Sigmoid colon (tissue), 7 donors: ENCODE measurements at places on chromosomes 11 and 22. TPM values are rescaled to one million over a fixed set of nuclear protein-coding genes. Genes with fewer than 3 reads are reported as not detected.

The OR51B5 gene
- total RNA-seq = not detected

The FLRT1 gene
- total RNA-seq = 0.99 TPM

The KCNK7 gene
- not detected for total RNA-seq

The TMEM191B gene
- total RNA-seq = 0.55 TPM

DNA sequence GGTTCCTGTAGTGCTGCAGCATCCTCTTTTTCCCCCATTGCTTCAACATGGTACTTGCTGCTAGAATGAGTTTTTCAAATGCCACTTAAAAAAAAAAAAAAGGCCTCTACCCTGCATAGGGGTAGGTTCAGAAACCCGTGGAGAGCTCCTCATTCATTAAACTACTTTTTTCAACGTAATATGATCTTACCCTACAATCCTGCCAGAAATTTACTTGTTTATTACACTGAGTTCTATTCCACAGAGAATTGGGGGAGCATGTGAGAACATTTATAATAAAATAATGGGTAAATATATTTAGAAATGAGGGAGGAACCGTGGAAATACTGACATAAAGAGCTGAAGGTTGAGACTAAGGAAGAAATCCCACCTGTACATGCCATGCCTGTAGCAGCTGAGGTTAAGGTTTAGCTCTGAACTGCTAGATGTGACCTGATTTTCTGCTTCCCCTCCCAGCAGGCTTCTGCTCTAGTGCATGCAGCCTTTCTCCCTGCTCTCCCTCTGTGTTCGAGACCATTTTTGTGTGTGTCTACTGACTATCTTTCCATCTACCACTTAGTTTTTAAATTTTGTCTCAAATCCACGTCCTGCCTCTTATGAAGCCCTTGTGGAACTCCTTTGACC lies 225.7 kb downstream of the DDX10 start:
- no peak for DNase-seq
- H3K27ac ChIP-seq = no peak overlapping the region
- no peak overlapping the region for H3K4me3 ChIP-seq
- H3K4me1 ChIP-seq = no peaks in the 10 kb centered on the region
- no peaks in the 10 kb centered on the region for H3K36me3 ChIP-seq

GRCh38 chr11:79076526-79077115 lies 364.2 kb downstream of the TENM4 start:
- peaks cover 28% of the 10 kb centered on the region for H3K4me1 ChIP-seq
- H3K27me3 ChIP-seq = no peaks in the 10 kb centered on the region
- no peak overlapping the region for H3K4me3 ChIP-seq
- no peaks in the 10 kb centered on the region for H3K36me3 ChIP-seq
- no peak for DNase-seq

GRCh38 chr11:46307369-46307768 lies 29.9 kb downstream of the CREB3L1 start:
- H3K27me3 ChIP-seq = no peaks in the 10 kb centered on the region
- H3K4me1 ChIP-seq = no peaks in the 10 kb centered on the region
- no peak overlapping the region for H3K4me3 ChIP-seq
- no peaks in the 10 kb centered on the region for H3K36me3 ChIP-seq

DNA sequence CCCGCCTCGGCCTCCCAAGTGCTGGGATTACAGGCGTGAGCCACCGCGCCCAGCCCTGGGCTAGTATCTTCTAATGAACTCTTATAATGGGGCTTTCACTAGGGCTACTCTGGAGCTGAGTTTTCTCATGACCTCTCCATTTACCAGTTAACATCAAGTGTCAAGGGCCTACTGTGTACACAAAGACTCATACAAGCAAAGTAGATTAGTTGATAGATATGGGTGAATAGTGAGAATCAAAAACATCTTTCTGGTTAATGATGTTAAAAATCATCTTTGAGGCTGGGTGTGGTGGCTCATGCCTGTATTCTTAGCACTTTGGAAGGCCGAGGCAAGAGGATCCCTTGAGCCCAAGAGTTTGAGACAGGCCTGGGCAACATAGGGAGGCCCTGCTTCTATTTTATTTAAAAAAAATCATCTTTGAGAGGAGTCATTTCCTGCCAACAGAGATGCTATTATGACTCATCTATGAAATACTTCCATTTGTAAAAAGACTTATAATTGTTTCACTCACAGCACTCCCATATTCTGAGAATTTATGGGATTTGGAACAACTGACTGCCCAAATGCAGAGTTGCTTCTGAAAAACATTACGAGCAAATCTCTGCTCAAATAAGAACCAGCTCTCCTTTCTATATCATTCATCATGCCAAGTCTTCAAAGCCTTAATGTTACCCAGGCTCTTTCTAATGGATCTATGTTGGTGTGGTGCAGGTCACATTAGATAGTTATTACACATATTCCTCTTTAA lies 57.0 kb downstream of the GDPD4 start:
- no peaks in the 10 kb centered on the region for H3K27me3 ChIP-seq
- H3K27ac ChIP-seq = no peak overlapping the region
- H3K4me1 ChIP-seq = no peaks in the 10 kb centered on the region
- no peaks in the 10 kb centered on the region for H3K36me3 ChIP-seq

DNA sequence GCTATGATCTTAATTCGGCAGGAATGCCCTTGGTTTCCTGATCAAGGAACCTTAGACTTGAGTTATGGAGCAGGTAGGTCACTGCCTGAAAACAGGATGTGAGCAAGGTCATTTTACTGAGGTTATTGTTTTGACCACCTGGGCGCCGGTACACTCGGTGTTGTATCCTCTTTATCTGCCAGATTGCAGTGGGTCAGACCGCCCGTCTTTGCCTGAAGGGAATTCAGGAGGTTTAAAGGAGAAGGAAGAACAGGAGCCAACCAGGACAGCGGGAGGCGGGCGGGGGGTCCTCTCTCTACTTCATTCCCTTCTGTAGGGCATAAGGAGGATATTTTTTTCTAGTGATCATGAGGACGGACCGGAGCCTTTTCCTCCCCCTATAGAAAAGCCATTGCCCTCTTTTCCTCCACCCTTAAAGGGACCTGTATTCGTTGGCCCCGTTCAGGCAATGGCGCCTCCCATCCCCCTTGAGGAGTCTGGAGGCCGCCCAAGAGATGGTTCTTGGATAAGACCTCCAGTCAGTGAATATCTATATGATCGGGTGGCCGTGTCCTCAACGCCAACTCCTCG lies 649 bp downstream of the MS4A15 start:
- H3K4me3 ChIP-seq = no peak overlapping the region
- no peaks in the 10 kb centered on the region for H3K4me1 ChIP-seq
- no peaks in the 10 kb centered on the region for H3K36me3 ChIP-seq

GRCh38 chr11:130323452-130324450 lies 9.0 kb upstream of the ZBTB44 start:
- H3K27me3 ChIP-seq = no peaks in the 10 kb centered on the region
- no peak for DNase-seq
- no peak overlapping the region for H3K4me3 ChIP-seq
- H3K36me3 ChIP-seq = no peaks in the 10 kb centered on the region
- no peak overlapping the region for H3K27ac ChIP-seq
- H3K4me1 ChIP-seq = no peaks in the 10 kb centered on the region

DNA sequence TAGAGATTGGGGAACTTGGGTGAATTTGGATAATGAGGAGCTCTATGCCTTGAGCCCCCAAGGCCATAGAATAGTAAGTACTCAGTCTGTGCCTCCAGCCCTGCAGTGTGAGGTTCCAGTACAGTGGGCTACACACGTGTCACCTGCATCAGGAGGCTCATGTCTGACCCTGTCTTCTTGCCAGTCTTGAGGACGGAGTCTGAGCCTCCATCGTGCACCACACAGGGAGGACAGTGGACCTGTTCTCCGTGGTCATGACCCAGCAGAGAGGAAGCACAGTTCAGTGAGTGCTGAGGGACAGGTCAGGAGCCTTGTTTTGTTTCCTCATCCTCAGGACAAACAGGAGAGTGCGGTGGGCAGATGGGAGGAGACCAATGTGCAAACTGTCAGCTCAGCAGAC lies 30.8 kb downstream of the RPS13 start:
- H3K4me1 ChIP-seq = no peaks in the 10 kb centered on the region
- H3K27ac ChIP-seq = no peak overlapping the region
- H3K4me3 ChIP-seq = no peak overlapping the region

- H3K4me3 ChIP-seq = no peak overlapping the region
- no peak for DNase-seq
- no peaks in the 10 kb centered on the region for H3K36me3 ChIP-seq
- no peaks in the 10 kb centered on the region for H3K27me3 ChIP-seq
- H3K27ac ChIP-seq = no peak overlapping the region
- H3K4me1 ChIP-seq = no peaks in the 10 kb centered on the region
Observed at GRCh38 chr22:47127441-47127871, 365.0 kb downstream of the TBC1D22A start.

DNA sequence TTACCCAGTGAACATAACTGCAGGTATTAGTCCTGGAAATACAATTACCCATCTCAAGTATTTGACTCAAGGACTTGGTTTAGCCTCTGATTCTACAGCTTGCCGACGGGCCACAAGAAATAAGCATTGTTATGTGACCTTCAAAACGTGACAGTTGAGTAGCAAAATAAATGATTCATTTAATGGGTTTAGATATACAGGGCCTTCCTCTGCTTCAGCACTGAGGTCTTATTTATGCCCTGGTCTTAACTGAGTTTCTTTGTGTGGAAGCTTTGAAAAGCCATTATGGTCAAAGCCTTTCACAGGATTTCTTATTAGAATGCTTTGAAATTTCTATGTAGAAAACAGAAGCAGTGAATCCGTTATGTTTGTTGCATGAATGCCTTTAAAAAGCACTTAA lies 899.2 kb upstream of the API5 start:
- H3K27ac ChIP-seq = no peak overlapping the region
- H3K4me3 ChIP-seq = no peak overlapping the region
- no peak for DNase-seq
- H3K36me3 ChIP-seq = no peaks in the 10 kb centered on the region

GRCh38 chr11:90294091-90294490 lies 71.2 kb upstream of the CHORDC1 start:
- no peak overlapping the region for H3K27ac ChIP-seq
- DNase-seq = no peak
- no peaks in the 10 kb centered on the region for H3K27me3 ChIP-seq

GRCh38 chr11:70660059-70660888 lies 261.9 kb downstream of the CTTN start:
- no peak overlapping the region for H3K27ac ChIP-seq
- DNase-seq = no peak
- no peak overlapping the region for H3K4me3 ChIP-seq
- H3K27me3 ChIP-seq = peaks cover 32% of the 10 kb centered on the region

GRCh38 chr11:46936138-46937110 lies at the start of gene CSTPP1:
Gene CSTPP1, plus strand, starts transcription at chr11:46936761. Its CDS starts 45 bp downstream, at chr11:46936806.
- no peaks in the 10 kb centered on the region for H3K36me3 ChIP-seq
- peak; percentile 98 for DNase-seq
- H3K27ac ChIP-seq = peak within 1 kb of the TSS; percentile 72
- H3K27me3 ChIP-seq = no peaks in the 10 kb centered on the region
- H3K4me3 ChIP-seq = peak within 1 kb of the TSS; percentile 62

GRCh38 chr22:17234144-17234623 lies 14.9 kb upstream of the ADA2 start:
- no peak overlapping the region for H3K27ac ChIP-seq
- DNase-seq = no peak
- H3K36me3 ChIP-seq = no peaks in the 10 kb centered on the region
- no peaks in the 10 kb centered on the region for H3K27me3 ChIP-seq
- no peaks in the 10 kb centered on the region for H3K4me1 ChIP-seq
